NCI-H2171 (cell line): ENCODE measurements at places on chromosomes 4 and X.

- DNase-seq: no peak
Measured at GRCh38 chrX:67893931-67894330, 350.1 kb downstream of the AR start.

GRCh38 chr4:37236165-37236564 lies 8.4 kb upstream of the NWD2 start:
- DNase-seq: no peak

DNA sequence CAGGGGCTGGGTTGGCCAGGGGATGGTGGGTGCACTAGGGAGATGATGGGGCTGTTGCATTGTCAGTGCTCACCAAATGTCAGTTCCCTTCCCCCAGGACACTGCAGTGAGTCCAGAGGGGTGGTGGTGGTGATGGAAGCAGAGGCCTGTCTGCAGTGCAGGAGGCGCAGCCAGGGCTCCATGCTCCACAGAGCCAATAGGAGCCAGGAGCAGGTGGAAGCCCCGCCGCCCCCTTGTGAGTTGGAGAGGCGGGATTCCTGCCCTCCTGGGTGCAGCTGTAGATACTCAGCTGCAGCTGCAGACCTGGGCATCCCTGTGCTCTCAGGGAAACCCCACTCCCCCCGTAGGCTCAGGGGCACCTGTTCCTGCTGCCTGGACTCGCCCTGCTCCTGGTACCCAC lies 284.7 kb downstream of the EVC2 start:
- no peak for DNase-seq

GRCh38 chr4:138650929-138651448 lies 364.6 kb upstream of the NOCT start:
- no peak for DNase-seq

GRCh38 chr4:105306158-105306781 lies 159.6 kb downstream of the TET2 start:
- no peak for DNase-seq

DNA sequence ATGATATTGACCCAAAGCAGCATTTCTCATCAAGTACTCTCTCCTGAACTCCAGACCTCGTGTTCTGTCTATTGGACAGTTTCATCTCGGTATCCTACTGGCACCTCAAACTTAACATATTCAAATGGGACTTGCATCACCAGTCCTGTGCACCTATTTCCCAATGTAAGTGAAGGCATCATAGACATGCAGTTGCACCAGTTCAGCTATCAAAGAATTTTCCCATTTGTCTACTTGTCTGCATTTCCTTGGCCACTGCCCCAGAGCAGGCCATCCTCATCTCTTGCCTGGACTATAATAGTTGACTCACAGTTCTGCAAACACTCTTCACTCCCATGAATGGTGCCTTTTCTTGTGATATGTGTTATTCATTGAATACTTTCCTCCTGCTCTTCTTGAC lies 11.3 kb upstream of the LIMCH1 start:
- DNase-seq: no peak

DNA sequence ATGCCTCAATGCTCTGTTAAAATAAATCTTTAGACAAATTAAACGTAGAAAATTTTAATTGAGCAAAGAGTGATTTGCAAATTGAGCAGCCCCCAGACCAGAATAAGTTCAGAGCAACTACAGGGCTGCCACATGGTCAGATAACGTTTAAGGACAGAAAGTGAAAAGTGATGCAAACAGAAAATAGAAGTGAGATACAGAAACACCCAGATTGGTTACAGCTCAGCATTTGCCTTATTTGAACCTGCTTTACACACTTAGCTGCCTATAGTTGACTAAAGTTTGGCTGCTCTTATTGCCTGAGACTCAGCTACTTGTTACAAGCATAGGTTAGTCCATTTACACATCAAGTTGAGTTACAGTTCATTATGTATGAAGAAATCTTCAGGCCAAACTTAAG lies 1800.8 kb upstream of the PCDH10 start:
- DNase-seq: no peak

DNA sequence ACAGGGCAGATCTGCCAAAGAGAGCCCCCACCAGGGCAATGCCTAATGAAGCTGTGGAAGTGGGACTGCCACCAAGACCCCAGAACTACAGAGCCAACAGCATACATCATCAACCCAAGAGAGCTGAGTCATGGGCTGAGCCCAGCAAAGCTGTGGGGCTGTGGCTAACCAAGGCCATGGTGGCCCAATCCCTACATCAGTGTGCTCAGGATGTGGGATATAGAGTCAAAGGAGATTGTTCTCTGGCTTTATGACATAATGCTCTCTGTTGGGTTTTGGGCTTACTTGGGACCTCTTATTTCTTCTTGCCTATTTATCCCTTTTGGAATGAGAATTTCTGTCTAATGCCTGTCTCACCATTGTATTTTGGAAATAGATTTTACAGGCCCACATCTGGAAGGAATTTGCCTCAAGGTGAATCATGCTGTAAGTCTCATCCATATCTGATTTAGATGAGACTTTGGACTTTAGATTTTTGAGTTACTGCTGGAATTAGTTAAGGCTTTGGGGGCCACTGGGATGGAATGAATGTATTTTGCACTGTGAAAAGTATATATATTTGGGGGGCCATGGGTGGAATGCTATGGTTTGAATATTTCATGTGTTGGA lies 5.4 kb upstream of the PRDM5 start:
- no peak for DNase-seq

DNA sequence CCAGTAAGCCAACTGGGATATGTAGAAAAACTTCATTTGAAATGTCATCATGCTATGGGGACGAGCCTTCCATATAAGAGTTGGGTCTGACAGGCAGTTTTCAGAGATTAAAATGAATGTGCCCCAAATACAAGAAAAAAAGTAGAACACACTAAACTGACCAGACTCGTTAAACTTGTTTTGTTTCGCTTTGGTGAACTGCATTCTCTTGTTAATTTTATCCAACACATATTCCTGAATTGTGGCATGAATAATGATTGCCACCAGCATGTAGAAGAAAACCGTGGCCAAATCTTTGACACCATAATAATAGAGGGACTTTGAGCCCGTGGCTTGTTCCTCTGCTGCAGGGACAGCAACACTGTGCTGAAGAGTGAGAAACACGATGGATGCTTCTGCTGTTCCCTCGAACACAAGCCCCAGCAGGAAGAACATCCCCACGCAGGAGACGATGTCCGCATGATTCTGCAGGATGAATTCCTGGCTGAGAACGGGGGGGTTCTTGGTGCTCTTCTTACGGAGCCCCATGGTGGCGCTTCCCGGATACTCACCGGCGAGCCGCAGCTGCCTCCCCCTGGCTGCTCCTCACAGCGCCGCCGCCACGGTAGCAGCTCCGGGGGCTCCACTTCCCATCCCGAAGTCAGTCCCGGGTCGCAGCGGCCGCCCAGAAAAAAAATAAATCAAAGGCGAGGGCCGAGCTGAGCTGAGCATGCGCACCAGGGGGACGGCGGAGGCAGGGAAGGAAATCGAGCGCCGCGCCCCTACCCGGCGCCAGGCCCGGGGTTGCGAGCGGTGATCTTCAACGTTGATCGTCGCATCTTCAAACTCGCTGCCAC lies at the start of gene TRAM1L1:
Gene TRAM1L1 (minus strand): TSS at position 711 of the 836 bp plus-strand sequence. CDS start 183 bp downstream, at position 528.
- peak; percentile 34 for DNase-seq

DNA sequence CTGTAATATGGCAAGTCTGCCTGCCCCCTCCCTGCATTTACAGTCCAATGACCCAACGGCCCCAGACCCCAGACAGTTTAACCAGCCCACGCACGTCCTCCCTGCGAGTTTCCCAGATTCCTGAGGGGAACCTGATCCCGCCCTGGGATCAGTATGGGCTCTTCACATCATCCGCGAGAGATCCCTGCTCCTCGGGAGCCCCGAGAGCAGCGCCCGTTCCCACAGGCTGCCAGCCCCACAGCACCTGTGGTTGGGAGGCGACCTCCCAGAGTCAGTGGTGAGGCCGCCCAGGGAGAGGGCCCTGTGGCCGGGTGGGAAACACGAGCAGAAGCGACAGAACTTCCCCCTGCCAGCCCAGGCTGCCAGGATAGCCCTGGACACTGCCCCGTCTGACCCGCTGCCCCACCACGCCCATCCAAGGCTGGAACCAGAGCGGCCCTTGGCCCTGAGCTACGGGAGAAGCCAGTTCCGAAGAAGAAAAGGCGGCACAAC lies 32.8 kb downstream of the TSC22D3 start:
- no peak for DNase-seq
